ENCODE measurements at places on chromosomes 4 and X. TPM values are rescaled to one million over a fixed set of nuclear protein-coding genes. Genes with fewer than 3 reads are reported as not detected.

GRCh38 chrX:39816871-39817731, 280.7 kb downstream of the BCOR start:
- H3K27me3 ChIP-seq, result no peaks in the 10 kb centered on the region
- H3K4me3 ChIP-seq, result no peak overlapping the region
- H3K4me1 ChIP-seq, result peaks cover 18% of the 10 kb centered on the region
- H3K36me3 ChIP-seq, result no peaks in the 10 kb centered on the region

Gene NAP1L3
- total RNA-seq, result not detected

Gene PAGE2B
- not detected for total RNA-seq

Gene NPY2R
- total RNA-seq, result not detected

Gene GAGE2A
- total RNA-seq, result 0.56 TPM

Gene MAGEA4
- not detected for total RNA-seq

DNA sequence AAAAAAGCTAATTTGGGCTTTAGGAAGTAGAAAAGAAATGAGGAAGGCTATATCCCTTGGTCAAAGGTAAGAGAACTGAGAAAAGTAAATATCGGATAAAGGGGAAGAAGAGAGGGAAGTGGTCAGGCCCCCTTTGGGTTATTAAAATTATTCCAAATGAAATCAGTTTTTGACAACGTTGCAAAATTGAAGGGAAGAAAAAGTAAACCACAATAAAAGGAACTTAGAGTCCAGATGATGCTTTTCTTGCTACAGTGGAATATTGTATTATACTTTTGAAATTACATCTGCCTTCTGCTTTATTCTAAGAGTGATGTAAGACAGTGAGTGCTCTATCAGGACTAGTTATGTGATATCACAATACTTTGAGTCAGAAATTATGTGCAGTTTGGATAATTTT, 59.4 kb upstream of the RBPJ start:
- H3K4me3 ChIP-seq, result no peak overlapping the region
- no peak for DNase-seq
- no peaks in the 10 kb centered on the region for H3K36me3 ChIP-seq
- H3K4me1 ChIP-seq, result no peaks in the 10 kb centered on the region
- H3K27me3 ChIP-seq, result no peaks in the 10 kb centered on the region

Gene BMX
- total RNA-seq, result not detected

GRCh38 chrX:30039768-30040167, 175.6 kb upstream of the MAGEB2 start:
- H3K27ac ChIP-seq, result no peak overlapping the region
- no peaks in the 10 kb centered on the region for H3K27me3 ChIP-seq
- H3K4me3 ChIP-seq, result no peak overlapping the region
- no peaks in the 10 kb centered on the region for H3K4me1 ChIP-seq
- DNase-seq, result no peak

GRCh38 chr4:80903020-80903419, 127.5 kb upstream of the BMP3 start:
- no peak for DNase-seq
- no peaks in the 10 kb centered on the region for H3K36me3 ChIP-seq
- H3K4me1 ChIP-seq, result peaks cover under 1% of the 10 kb centered on the region
- H3K27ac ChIP-seq, result no peak overlapping the region

Gene GAK
- 114 TPM for total RNA-seq

Gene SLC39A8
- 34.0 TPM for total RNA-seq

- no peak for DNase-seq
- H3K4me1 ChIP-seq, result no peaks in the 10 kb centered on the region
- H3K36me3 ChIP-seq, result no peaks in the 10 kb centered on the region
These were observed 294.9 kb upstream of the BOD1L1 start for GRCh38 chr4:13922459-13922858.

DNA sequence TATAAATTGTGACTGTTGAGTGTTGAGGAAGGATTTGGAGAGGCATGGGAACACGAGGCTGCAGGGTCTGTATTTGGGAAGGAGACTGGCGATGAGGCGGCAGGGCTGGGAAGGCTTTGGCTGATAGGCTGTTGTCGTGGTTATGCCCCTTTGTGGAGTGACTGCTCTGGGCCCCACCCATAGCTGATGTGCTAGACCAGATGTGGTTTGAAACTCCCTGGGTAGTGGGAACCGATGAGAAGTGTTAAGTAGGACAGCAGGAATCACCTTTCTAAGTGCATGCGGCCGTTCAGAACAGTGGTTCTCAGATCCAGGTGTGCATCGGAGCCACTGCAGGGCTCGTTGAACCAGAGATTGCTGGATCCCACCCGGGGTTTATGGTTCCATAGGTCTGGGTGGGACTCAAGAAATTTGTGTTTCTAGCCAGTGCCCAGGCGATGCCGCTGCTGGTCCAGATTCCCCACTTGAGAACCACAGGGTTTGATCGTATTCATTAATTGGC, 42.3 kb downstream of the TBC1D14 start:
- H3K27me3 ChIP-seq, result no peaks in the 10 kb centered on the region
- no peaks in the 10 kb centered on the region for H3K4me1 ChIP-seq
- no peak for DNase-seq
- H3K4me3 ChIP-seq, result no peak overlapping the region
- no peak overlapping the region for H3K27ac ChIP-seq
- no peaks in the 10 kb centered on the region for H3K36me3 ChIP-seq

Gene NKRF
- total RNA-seq, result 20.1 TPM

DNA sequence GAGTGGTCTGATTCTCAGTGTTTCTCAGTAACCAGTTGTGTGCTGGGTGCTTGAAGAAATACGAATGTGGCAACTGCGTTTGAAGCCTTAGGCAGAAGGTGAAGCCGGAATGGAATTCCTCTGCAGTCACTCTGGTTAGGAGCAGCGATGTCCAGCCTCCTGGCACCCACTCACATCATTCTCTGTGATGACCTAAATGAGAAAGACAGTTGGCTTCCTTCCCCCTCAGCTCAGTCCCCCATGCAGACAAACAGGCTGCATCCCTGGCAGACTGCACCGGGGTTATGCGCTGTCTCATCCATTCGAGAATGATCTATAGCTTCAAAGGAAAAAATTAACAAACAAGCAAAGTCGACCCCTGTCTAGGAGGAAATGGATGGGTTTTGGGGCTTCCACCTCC, 170.1 kb upstream of the SCML1 start:
- H3K27ac ChIP-seq, result no peak overlapping the region
- H3K36me3 ChIP-seq, result no peaks in the 10 kb centered on the region
- no peak for DNase-seq
- no peak overlapping the region for H3K4me3 ChIP-seq
- no peaks in the 10 kb centered on the region for H3K4me1 ChIP-seq

Gene CSAG3
- total RNA-seq, result not detected

Gene SYNPO2
- 0.31 TPM for total RNA-seq

GRCh38 chrX:15173411-15173810, 96.5 kb downstream of the ASB9 start:
- H3K4me3 ChIP-seq, result no peak overlapping the region
- no peaks in the 10 kb centered on the region for H3K36me3 ChIP-seq
- no peak for DNase-seq
- H3K27ac ChIP-seq, result no peak overlapping the region
- no peaks in the 10 kb centered on the region for H3K27me3 ChIP-seq

Gene GAGE1
- not detected for total RNA-seq

- H3K36me3 ChIP-seq, result no peaks in the 10 kb centered on the region
- H3K4me3 ChIP-seq, result no peak overlapping the region
- no peaks in the 10 kb centered on the region for H3K4me1 ChIP-seq
- DNase-seq, result no peak
- no peak overlapping the region for H3K27ac ChIP-seq
These were observed 211.4 kb upstream of the GPR101 start for GRCh38 chrX:137245183-137245582.

DNA sequence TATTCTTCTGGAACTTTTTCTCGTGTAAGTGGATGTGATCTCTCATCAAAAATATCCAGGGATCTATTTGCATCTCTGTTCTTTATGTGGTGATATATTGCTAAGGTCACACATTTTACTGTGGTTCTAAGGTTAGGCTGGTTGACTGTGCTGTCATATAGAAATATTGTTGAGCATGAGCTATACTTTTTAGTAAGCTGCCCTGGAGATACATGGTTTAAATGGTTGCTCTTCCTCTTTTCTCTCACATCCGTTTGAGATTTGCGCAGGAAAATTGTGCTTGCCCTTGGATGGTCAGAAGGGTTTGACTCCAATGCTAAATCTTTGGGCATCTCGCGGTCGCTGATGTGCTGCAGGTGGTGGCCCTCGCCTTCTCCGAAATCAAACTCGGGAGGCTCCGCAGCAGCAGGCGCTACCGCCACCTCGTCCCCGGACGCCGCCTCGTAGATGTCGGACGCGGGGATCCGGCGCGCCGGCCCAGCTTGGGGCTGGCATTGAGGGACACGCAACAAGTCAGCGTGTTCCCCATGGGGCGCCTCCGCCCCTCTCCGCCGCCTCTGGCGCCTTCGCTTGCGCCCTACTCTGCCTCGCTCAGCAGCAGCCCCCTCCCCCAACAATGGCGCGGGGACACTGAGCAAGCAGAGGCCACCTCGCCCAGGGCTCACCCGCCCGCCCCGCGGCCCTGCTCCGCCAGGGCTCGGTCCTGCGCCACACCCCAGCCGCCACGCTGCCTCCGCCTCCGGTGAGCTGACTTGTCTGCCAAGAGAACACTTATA, 154.5 kb downstream of the MSN start:
- no peaks in the 10 kb centered on the region for H3K27me3 ChIP-seq
- H3K4me1 ChIP-seq, result no peaks in the 10 kb centered on the region
- no peak for DNase-seq
- no peaks in the 10 kb centered on the region for H3K36me3 ChIP-seq

DNA sequence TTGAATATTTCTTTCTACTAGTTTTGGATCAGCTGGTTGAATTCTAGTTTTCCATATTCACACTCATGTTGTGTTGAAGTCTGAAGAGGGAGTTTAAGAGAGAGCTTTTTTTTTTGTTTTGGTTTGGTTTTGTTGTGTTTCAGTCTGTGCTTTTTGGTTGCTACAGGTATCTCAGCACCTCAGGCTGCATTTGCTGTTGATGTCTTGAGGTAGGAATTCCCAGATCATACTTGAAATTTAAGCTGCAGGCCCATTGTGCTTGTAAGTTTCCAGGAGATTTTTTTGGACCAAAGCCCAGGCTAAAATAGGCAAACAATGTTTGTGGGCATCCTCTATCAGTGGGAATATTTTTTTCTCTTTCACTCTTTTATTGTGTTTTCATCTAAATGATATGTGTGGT, 190.2 kb upstream of the AGA start:
- H3K4me3 ChIP-seq, result no peak overlapping the region
- no peak for DNase-seq
- no peaks in the 10 kb centered on the region for H3K27me3 ChIP-seq
- H3K27ac ChIP-seq, result no peak overlapping the region
- no peaks in the 10 kb centered on the region for H3K36me3 ChIP-seq
- H3K4me1 ChIP-seq, result no peaks in the 10 kb centered on the region

Gene FGF5
- 3.4 TPM for total RNA-seq

DNA sequence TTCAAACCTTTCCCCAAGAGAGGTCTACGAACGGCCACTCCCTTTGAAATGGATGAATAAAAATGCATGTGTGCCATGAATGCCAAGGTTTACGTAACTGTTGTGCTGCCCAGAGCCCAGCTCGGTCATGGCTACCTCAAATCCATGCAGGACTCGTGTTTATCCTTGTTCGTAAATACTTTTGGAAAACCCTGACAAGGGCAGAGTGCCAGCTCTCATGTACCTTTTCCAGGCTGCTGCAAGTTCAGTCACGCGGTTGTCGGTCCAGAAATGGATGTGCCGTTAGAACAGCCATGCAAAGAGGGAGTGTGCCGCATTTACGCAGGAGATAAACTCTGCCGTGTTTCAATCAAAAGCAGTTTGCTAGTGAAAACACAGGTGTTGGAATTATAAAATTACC, 123.4 kb downstream of the AMELX start:
- H3K4me3 ChIP-seq, result no peak overlapping the region
- H3K36me3 ChIP-seq, result no peaks in the 10 kb centered on the region
- no peaks in the 10 kb centered on the region for H3K27me3 ChIP-seq
- no peaks in the 10 kb centered on the region for H3K4me1 ChIP-seq

DNA sequence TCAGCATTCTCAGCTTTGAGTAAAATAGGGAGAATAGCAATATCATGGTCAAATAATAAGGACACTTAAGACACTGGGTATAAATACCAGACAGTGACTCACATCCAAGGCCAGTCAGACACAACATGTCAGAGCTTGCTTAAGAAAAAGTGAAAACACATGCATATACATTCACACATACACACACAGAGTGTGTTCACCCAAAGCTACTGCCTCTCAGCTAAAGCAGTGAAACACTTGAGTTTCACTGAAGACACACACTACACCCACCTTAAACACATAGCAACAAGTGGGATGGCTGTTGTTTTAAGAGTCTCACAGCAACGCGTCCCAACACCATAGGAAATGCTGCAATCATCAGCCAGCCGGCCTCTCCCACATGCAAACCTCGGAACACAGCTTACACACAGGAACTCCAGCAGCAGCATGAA, 14.4 kb downstream of the SHROOM4 start:
- DNase-seq, result no peak
- no peak overlapping the region for H3K27ac ChIP-seq
- H3K4me3 ChIP-seq, result no peak overlapping the region

DNA sequence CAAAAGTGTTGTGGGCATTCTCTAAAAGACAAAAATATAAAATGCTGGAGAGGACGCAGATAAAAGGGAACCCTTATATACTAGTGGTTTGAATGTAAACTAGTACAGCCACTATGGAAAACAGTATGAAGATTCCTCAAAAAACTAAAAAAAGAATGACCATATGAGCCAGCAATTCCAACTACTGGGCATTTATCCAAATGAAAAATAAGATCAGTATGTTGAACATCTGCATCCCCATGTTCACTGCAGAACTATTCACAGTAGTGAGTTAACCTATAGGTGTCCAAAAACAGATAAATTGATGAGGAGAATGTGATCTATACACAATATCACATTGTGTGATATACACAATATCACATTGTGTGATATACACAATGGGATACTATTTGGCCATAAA, 1615.3 kb downstream of the PCDH18 start:
- no peak overlapping the region for H3K4me3 ChIP-seq
- H3K27me3 ChIP-seq, result no peaks in the 10 kb centered on the region
- H3K4me1 ChIP-seq, result no peaks in the 10 kb centered on the region
- H3K27ac ChIP-seq, result no peak overlapping the region
- no peaks in the 10 kb centered on the region for H3K36me3 ChIP-seq

Gene SEPSECS
- 7.2 TPM for total RNA-seq

Gene MAGEA10
- not detected for total RNA-seq

DNA sequence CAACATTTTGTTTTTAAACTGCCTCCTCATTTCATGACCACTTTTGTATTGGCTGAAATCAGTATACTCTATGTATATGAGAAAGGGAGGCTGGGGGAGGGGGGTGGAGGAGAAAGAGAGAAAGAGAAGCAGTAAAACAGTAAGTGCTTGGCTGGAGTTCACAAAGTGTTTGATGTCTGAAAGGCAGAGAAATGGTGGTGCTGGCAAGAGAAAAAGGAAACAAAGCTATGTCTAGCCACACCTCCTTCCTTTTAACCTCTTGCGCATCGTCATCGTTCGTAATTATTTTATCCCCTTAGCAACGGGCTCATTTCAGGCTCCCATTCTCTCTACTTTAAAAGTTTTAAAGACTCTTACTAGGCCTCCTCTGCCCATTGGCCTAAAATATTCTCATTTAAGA, 25.6 kb downstream of the RPA4 start:
- H3K4me1 ChIP-seq, result no peaks in the 10 kb centered on the region
- no peaks in the 10 kb centered on the region for H3K27me3 ChIP-seq
- no peak overlapping the region for H3K27ac ChIP-seq
- no peak overlapping the region for H3K4me3 ChIP-seq
- DNase-seq, result no peak

Measured in GM12878 (cell line).